Kidney capillary endothelial cell (primary cell): ENCODE measurements at places on chromosomes 12 and 14.

DNA sequence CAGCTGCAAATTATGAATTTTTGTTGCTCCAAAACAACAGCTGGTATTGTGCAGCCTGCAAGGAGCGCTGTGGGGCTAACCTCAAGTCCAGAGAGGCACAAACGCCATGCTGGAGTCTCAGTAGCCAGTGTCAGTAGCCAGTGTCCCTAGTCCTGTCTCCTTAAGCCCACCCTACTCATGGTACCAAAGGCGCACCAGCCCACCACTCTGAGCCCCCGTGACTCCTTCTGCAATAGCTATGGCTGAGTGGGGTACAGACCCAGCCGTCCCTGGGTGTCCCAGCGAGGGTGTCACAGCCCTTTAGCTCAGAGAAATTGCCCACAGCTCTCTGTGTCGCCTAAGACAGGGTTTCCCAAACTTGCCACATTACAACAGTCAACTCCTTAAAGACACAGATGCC, 65.2 kb downstream of the ARL6IP4 start:
- no peak for DNase-seq

GRCh38 chr12:76032043-76032981, 736 bp upstream of the PHLDA1 start:
- peak; percentile 56 for DNase-seq

DNA sequence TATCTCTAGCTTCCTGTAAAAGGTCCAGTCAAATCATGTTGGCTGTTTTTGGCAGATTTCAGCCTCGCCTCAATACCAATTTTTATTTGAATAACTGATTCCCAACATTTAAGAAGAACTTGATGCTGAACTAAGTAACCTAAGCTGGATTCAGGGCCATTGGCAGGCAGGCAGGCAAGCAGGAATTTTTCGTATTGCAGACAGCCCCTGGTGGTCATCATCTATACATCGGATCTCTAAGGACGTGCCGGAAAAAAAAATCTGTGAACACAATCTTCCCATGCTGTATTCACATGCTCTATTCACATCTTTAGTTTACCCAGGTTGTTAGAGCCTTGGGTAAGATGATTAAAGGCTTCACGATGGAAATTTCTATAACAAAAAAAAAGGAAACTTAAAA, 7.0 kb downstream of the VCPKMT start:
- DNase-seq: peak; percentile 37

GRCh38 chr12:41683513-41684240, 461.0 kb downstream of the GXYLT1 start:
- no peak for DNase-seq

GRCh38 chr14:72608391-72609204, 285.3 kb downstream of the DPF3 start:
- DNase-seq: peak; percentile 78

DNA sequence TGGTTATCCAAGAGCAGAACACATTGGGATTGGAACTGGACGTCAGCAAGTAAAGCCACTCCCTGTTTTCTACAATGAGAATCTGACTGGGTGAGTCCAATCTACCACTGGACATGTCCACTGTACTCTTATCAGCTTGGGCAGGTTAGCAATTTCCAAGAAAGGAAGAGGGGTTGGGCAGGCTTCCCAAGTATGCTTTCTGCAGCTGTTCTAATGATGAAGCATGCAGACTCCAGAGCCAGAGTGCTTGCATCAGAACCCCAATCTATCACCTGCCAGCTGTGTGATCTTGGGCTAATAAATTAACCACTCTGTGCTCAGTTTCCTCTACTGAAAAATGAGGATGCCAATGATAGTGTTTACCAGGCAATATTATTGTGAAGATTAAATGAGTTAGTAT, 92.0 kb downstream of the EMP1 start:
- DNase-seq: no peak

- DNase-seq: peak; percentile 8
These were observed 43.0 kb downstream of the LRIG3 start for GRCh38 chr12:58877243-58877743.

DNA sequence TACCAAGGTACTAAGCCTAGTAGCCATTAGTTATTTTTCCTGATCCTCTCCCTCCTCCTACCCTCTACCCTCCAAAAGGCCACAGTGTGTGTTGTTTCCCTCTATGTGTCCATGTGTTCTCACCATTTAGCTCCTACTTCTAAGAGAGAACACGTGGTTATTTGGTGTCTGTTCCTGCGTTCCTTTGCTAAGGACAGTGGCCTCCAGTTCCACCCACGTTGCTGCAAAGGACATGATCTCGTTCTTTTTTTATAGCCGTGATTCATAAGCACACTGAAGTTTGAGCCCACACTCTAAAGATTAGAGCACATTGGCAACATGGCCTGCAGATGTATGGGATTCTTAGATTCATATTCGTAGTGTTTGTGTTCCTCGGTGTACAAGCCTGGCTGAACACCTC, 8.1 kb upstream of the STX2 start:
- no peak for DNase-seq

- DNase-seq: no peak
These were observed 44.2 kb upstream of the EMP1 start for GRCh38 chr12:13152281-13152680.

GRCh38 chr12:24728366-24728765, 220.5 kb downstream of the BCAT1 start:
- peak; percentile 43 for DNase-seq

GRCh38 chr14:61388173-61388975, 67.0 kb downstream of the PRKCH start:
- DNase-seq: peak; percentile 81

DNA sequence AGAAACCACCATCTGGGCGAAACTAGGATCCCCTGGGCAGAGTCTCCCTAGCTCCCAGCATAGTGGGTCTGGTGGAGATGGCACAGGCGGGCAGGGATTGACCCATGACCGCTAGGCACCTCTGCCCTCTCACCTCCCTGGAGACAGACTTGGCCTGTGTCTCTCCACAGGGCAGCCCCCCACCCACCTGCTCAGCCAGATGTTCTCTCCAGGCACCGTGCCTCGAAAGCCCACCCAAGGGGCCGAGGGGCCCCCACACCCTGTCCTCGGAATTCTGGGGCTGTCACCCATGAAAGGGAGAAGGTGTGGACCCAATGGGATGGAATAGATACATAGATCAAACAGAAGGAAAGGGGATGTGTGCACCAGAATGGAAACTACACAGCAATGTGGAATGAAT, 229.1 kb upstream of the RTL1 start:
- no peak for DNase-seq

GRCh38 chr12:62347922-62348650, 87.9 kb downstream of the USP15 start:
- no peak for DNase-seq

- DNase-seq: no peak
These were observed 169.1 kb downstream of the SLC5A8 start for GRCh38 chr12:101040936-101041335.

DNA sequence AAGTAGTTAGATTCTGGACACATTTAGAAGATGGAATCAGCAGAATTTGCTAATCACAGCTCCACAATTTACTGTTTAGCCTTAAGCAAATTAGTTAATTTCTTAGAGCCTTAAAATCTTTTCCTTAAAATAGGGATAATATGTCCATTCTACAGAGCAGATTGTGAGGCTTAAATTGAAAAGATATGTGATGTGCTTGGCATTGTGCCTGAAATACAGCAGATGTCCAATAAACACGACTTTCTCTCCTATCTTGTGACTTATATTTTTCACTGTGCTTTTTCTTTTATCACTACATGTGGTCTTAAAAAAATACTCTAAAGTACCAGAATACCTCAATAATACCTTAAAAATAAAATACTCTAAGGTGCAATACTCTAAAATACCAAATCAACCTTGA, 30.6 kb downstream of the CCER1 start:
- DNase-seq: no peak

DNA sequence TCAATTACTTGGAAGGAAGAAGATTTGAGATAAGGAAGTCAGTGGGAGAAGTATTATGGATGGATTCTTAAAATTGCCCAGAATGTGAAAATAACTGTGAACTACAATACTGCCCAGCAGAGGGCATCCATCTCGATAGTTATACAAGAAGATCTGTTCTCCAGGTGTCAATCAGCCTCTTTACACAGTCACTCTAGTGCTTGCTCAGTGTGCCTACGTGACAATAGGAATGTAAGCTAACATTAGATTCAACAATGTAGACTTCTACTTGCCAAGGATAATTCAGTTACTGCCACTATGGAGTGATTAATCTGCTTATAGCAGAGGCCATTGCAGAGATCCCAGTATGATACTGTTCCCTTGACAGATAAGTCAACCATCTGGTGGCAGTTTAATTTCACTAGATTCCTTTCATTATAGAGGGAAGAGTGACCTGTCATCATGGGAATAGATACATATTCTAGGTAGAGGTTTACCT, 10.6 kb upstream of the MAP4K5 start:
- DNase-seq: peak; percentile 33

GRCh38 chr14:93086441-93087055, 29.2 kb downstream of the ITPK1 start:
- DNase-seq: no peak

- DNase-seq: peak; percentile 18
These were observed 131.2 kb upstream of the FOXG1 start for GRCh38 chr14:28635387-28635786.

GRCh38 chr12:56271031-56271430, 4.3 kb downstream of the COQ10A start:
- DNase-seq: no peak

- DNase-seq: peak; percentile 46
These were observed 1.1 kb downstream of the POLR3B start for GRCh38 chr12:106358396-106359241.

DNA sequence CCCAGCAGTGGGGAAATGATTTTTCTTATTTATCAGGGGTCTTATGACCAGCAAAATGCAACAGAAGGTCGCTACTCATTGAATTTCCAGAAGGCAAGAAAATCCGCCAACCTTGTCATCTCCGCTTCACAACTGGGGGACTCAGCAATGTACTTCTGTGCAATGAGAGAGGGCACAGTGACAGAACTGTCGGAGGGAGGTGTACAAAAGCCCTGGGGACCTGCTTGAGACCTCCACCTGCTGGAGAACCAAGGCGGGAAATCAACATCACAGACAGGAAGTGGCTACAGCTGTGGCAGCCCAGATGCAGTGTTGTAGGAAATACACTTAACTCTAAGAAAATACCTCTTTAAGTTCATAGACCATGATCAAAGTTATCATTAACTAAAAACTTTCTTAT, 250.9 kb upstream of the OR4E1 start:
- peak; percentile 18 for DNase-seq

GRCh38 chr12:109432431-109432830, 44.7 kb downstream of the KCTD10 start:
- DNase-seq: no peak

DNA sequence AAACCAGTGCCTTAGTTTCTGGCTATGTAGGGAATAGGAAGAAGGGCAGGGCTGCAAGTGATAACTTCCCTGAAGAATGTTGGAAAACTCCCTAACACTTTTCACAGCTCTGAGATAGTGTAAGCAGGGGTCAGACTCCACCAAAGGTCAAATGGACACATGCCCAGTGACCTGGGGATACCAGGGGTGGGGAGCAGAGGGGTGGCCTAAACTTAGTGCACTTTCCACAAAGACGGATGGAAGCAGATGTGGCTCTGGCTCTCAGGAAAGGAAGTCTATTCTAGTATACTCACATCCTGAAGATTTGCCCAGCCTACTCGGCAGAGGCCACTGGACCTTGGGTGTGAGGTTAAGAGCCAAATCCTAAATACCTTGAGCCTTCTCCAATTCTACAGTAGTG, 285.8 kb downstream of the NUAK1 start:
- peak; percentile 11 for DNase-seq

- no peak for DNase-seq
These were observed 1.7 kb upstream of the DNAH10 start for GRCh38 chr12:123760267-123760938.

DNA sequence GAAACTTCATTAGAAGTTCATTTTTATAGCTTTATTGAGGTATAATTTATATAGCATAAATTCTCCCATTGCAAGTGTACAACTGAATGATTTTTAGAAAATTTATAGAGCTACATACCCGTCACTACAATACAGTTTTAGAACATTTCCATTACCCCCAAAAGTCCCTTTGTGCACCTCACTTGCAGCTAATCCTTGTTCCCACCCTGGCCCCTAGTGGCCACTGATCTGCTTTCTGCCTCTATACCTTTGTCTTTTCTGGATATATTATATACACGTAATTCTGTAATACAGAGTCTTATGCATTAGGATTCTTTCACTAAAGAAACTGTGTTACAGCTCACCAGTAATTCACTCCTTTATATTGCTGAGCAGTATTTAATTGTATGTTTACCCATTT, 145.1 kb upstream of the DIO2 start:
- DNase-seq: no peak

GRCh38 chr14:25001156-25001555, 48.8 kb downstream of the STXBP6 start:
- DNase-seq: no peak

- DNase-seq: no peak
These were observed 122.9 kb upstream of the TMEM132D start for GRCh38 chr12:130026608-130027176.

DNA sequence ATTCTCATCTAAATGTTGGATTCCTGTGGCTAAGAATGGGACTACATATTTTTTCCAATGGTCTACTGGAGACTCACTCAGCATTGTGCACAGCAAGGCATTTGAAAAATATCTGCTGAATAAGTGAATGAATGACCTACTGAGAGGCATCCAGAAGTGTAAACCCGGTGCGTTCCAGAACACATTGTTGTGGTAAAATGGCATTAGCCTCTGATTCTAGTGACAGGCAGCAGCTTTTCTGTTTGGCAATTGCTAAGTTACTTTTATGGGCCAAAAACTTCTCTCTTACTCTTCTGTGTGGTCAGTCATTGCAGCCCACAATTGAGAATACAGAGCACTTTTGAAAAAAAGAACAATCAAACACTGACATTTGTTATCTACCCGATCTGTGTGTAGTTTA, 36.5 kb downstream of the WIF1 start:
- no peak for DNase-seq

- peak; percentile 71 for DNase-seq
These were observed 8.9 kb downstream of the VAMP1 start for GRCh38 chr12:6461401-6462233.

- DNase-seq: no peak
These were observed 291.7 kb downstream of the RMST start for GRCh38 chr12:97754306-97754705.

- no peak for DNase-seq
These were observed 117.6 kb downstream of the CRADD start for GRCh38 chr12:93794738-93795137.

DNA sequence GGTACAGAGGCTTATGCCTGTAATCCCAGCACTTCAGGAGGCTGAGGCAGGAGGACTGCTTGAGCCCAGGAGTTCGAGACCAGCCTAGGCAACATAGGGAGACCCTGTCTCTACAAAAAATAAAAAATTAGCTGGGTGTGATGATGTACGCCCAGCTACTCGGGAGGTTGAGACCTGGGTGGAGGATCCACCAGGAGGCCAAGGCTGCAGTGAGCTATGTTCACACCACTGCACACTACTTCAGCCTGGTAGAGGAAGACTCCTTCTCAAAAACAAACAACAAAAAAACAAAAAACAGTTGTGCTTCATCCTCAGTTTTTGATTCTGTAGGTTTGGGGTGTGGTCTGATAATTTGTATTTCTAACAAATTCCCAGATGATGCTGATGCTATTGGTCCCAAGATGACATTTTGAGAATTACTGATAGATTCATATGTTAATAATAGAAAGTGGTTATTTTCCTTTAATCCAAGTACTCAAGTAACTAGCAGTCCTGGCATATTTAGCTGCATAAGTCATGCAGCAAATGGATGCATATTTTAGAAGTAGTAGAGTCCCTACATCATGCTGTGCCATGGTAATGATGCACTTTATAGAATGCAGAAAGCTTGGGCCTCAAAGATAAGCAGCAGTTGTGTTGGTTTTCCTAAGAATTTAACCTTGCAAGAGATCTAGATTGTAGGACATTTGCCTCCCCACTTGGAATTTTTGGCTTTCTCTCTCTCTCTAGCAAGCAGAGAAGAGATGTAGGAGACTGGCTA, 76.1 kb upstream of the PAWR start:
- DNase-seq: no peak
